ENCODE measurements at places on chromosomes 7 and 10. TPM values are rescaled to one million over a fixed set of nuclear protein-coding genes. Genes with fewer than 3 reads are reported as not detected.

DNA sequence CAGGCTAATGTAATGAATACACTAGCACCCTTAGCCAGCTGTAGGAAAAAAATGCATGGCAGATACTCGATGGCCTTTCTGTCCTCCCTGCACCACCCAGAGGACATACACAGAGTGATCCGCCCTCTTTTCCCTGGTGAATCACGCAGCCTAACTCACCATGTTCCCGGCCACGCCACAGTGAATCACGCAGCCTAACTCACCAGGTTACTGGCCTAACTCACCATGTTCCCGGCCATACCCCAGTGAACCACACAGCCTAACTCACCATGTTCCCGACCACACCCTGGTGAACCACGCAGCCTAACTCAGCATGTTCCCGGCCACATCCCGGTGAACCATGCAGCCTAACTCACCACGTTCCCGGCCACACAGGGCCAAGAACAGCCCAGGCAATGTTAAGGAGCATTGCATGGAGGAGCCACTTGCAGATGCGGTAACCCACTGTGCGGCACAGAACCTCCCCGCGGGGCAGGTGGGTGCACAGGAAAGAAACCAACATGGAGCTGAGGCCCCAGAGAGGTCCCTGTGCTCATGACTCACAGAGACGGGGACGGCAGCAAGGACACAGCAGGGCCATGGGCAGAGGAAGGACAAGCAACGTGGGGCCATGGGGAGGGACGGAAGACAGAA lies 508.5 kb downstream of the DNAJB6 start:
- DNase-seq, result peak; percentile 51

Gene OPN4
- not detected for polyA plus RNA-seq

Gene NPSR1
- not detected for polyA plus RNA-seq

GRCh38 chr7:148782757-148783456 lies 84.2 kb downstream of the CUL1 start:
- no peak for DNase-seq

DNA sequence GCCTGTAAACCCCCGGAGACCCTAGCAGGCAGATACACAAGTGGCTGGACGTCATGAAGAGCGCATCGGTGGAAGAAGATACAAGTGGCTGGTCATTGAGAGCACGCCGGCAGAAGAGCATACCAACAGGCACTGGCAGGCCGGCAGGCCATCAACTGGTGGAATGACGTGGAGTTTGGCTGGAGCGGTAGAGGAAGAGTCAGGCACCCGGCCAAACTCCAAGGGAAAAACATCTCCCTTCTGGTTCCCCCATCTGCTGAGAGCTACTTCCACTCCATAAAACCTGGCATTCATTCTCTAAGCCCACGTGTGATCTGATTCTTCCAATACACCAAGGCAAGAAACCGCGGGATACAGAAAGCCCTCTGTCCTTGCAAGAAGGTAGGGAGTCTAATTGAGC lies 113.4 kb upstream of the NPSR1 start:
- DNase-seq, result peak; percentile 49

Gene HHEX
- 29.4 TPM for polyA plus RNA-seq

- DNase-seq, result no peak
Measured at GRCh38 chr10:131915484-131915883, 14.7 kb downstream of the PPP2R2D start.

- no peak for DNase-seq
Measured at GRCh38 chr10:34574353-34574934, 240.7 kb downstream of the PARD3 start.

Gene ATOH7
- polyA plus RNA-seq, result 0.18 TPM

GRCh38 chr10:100348389-100348927 lies 1.4 kb downstream of the SCD start:
- no peak for DNase-seq

DNA sequence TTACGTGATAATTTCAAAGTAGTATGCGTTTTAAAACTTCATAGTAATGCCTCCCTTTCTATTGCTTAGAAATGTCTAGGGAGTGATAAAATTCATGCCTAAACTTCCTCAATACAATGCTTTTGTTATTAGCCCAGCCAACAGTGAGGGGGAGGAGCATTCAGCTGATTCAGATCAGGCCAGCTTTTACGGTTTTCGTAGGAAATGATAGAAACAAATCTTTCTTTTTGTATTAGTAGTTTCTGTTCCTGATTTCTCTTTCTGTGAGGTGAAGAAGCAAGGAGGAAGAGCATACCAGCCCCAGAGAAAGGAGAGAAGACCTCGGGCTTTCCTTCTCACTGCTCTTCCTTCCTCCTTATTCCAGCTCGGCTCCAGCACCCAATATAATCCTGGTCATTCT lies 35.2 kb upstream of the ITPRID1 start:
- no peak for DNase-seq

- no peak for DNase-seq
Measured at GRCh38 chr7:46744957-46745706, 824.1 kb upstream of the IGFBP3 start.

All from left lung (tissue), 14 donors.